Heart right ventricle (tissue), 16 donors: ENCODE measurements at places on chromosomes 6 and 20.

DNA sequence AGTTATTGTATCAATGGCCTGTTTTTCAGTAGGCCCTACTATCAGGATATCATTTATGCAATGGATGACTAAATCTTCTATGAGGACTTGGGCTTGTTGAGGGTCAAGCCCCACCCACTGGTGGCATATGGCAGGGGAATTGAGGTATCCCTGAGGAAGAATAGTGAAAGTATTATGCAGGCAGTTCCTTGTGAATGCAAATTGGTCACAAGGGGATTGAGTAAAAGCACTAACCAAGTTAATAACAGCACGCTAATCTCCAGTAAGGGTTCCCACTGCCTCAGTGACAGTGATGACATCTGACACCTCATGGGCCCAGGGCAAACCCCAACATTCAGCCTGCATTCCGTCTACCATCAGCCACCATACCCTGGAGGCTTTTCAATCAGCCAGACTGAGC lies 14.9 kb downstream of the BPIFA1 start:
- DNase-seq = no peak

GRCh38 chr20:62177307-62177706 lies 5.5 kb upstream of the MTG2 start:
- no peak for DNase-seq

GRCh38 chr6:151240791-151241642 lies 1.2 kb downstream of the AKAP12 start:
- DNase-seq = peak; percentile 29

GRCh38 chr6:74993136-74993535 lies 212.7 kb downstream of the COL12A1 start:
- no peak for DNase-seq

GRCh38 chr20:38804682-38805501 lies 605 bp upstream of the PPP1R16B start:
- no peak for DNase-seq

DNA sequence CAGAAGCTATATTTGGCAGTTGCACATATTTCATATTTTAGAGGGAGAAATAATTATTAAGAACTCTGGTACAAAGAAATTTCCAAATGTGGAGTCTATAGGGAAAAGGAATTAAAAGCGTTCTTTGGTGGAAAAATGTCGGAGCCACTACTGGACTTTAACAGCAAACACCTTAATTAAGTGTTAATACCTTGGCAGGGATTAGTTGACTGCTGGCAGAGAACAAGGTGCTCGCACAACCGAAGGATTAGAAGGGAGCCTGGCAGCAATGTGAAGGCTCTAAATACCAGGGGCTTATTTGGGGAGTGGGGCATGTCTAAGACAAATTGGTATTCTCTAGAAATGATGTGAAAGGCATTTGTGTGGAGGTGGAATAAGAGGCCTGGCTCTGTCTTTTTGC lies 98.9 kb downstream of the PAK5 start:
- DNase-seq = no peak

- no peak for DNase-seq
These were observed 3.5 kb downstream of the MCUR1 start for GRCh38 chr6:13810688-13811446.
